Activated CD4-positive, CD25-positive, alpha-beta regulatory T cell treated with anti-CD3 and anti-CD28 coated beads, Interleukin-2, amount 50 U/mL, for 16 hours (primary cell): ENCODE measurements at places on chromosomes 13 and 19.

- DNase-seq, result no peak
Measured at GRCh38 chr13:73833325-73834070, 300.7 kb downstream of the KLF12 start.

GRCh38 chr13:48579165-48579918 lies 46.5 kb upstream of the RCBTB2 start:
- DNase-seq, result no peak

GRCh38 chr19:52734331-52734892 lies 432 bp downstream of the ZNF611 start:
- DNase-seq, result no peak

DNA sequence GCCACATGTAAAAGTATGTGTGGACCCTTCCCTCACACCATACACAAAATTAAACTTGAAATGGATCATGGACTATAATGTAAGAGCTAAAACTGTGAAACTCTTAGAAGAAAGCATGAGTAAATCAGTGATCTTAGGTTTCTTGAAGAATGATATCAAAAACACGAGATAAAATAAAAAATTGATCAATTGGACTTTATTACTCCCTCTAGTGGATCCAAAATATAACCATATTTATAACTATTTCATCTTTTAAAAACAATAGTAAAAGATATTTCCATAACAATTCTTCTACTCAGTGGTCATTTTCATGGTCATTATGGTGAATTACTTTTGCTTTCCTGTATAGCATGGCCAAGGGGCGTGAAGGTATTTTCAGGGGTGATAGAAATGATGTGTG lies 174.6 kb upstream of the LSM14A start:
- no peak for DNase-seq

DNA sequence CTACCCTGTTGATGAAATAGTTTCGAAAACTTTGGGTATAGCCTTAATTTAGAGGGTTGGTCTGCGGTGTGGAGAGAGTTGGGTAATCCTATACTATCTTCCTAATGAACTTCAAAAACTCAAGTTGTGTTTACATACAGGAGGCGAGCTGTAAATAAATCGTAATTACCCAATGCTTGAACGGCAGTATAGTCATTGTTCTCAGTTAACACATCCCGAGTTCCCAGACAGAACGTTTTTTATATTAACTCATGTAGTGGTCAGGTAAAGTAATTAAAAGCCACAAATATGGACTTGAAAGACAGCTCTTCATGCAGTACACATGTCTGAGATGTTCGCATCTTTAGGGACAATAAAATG lies 1.5 kb downstream of the PDS5B start:
- no peak for DNase-seq

DNA sequence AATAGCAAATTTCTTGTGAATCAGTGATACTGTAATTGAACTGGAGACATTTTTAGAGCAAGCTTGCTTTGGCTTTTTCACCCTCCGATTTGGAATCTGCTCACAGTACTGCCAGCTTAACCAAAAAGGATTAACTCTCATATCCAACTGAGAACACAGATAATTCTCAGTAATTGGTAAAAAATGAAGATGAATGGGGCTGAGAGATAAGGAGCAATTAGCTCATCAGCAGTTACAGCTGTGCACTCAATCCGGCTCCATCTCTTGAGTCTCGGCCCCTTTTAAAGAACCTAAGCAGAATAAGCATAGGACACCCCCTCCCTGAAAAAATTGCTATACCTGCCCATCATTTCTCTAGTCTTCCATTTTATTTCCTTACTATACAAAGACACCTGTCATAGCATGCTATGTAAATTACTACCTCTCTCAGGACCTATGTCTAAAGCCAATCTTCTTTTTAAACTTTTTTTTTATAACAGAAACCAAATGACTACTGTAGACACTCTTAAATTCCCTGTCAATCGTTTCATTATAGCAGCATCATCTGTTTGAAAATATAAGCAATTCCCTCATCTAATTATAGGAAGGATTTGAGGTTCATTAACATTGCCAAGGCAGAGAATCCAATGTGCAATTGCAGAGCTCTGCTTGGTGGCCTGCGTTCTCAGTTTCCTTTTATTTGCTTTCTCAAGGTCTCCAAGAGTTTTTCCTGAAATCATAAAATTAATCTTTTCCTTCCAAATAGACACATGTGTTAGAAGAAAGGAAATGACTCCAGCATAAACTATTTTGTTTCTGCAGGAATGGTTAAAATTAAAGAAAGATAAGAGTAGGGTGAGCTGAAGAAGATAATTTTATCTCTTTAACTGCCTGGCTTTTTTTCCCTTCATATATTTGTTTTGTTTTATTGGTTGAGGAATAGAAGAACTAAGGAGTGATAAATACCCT lies 242.1 kb downstream of the DACH1 start:
- DNase-seq, result no peak

DNA sequence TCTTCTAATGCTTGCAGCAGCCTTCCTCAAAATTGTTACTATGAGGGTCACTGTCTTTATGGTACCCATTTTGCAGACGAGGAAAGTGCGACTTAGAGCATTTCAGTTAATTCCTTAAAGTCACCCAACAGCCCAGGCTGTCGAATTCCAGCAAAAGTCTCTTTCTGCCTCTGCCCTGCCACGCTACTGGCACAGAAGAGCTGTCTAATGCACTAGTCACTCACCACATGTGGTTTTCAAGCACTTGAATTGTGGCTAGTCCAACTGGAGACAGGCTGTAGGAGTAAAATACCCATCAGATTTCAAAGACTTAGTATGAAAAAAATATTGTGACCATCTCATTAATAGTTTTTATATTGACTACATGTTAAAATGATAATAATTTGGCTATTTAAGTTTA lies 1.7 kb downstream of the FPR1 start:
- no peak for DNase-seq
